Large intestine (tissue), 12 donors: ENCODE measurements at places on chromosomes 4 and X.

GRCh38 chrX:142186103-142186502 lies 19.0 kb downstream of the MAGEC2 start:
- no peak for DNase-seq

- DNase-seq = no peak
These were observed 22.0 kb downstream of the SMIM14 start for GRCh38 chr4:39616651-39617050.

GRCh38 chr4:116688536-116688935 lies 396.8 kb downstream of the TRAM1L1 start:
- DNase-seq = no peak

GRCh38 chr4:18250564-18250963 lies 229.0 kb upstream of the LCORL start:
- DNase-seq = no peak

DNA sequence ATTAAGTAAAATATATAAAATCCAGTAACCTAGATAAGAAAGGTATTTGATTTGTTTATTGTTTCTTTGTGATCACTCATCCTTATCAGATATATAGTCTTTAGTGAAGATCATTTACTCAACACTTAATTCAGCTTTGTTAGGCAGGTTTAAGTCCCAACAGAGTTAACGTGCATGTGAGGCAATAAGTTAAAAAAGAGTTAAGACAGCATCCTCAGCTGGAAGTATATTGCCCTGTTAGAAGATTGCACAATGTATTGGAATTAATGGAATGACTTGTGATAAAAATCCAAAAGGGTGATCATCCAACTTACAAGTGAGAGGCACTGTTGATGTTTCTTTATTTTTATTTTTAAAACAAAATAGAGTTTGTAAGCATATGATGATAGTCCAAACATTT lies 1162.1 kb downstream of the RAPGEF2 start:
- DNase-seq = no peak

DNA sequence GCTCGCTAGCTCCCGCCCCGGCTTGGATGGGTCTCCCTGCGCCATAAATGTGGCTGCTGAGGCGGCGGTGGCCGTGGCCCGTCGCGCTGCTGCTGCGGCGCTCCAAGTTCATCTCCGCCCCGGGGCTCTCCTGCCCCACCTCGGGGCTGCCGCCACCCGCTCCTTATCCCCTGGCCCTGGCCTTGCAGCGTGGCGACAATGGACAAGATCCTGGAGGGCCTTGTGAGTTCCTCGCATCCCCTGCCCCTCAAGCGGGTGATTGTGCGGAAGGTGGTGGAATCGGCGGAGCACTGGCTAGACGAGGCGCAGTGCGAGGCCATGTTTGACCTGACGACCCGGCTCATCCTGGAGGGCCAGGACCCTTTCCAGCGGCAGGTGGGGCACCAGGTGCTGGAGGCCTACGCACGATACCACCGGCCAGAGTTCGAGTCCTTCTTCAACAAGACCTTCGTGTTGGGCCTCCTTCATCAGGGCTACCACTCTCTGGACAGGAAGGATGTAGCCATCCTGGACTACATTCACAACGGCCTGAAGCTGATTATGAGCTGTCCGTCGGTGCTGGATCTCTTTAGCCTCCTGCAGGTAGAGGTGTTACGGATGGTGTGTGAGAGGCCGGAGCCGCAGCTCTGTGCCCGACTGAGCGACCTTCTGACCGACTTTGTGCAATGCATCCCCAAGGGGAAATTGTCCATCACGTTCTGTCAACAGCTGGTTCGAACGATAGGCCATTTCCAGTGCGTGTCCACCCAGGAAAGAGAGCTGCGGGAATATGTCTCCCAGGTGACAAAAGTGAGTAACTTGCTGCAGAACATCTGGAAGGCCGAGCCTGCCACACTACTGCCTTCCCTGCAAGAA lies 763 bp downstream of the USP38 start:
- DNase-seq = peak; percentile 2
